ENCODE measurements at places on chromosomes 13 and 19.
A peak's percentile ranks its signal among the peaks of the same experiment; 100 is the strongest.

- DNase-seq = no peak
Measured at GRCh38 chr13:32026623-32027022, 5.0 kb upstream of the FRY start.

- DNase-seq = no peak
Measured at GRCh38 chr19:48346191-48346590, 17.5 kb downstream of the TMEM143 start.

GRCh38 chr13:75639454-75639853 lies 3.3 kb downstream of the LMO7 start:
- no peak for DNase-seq

DNA sequence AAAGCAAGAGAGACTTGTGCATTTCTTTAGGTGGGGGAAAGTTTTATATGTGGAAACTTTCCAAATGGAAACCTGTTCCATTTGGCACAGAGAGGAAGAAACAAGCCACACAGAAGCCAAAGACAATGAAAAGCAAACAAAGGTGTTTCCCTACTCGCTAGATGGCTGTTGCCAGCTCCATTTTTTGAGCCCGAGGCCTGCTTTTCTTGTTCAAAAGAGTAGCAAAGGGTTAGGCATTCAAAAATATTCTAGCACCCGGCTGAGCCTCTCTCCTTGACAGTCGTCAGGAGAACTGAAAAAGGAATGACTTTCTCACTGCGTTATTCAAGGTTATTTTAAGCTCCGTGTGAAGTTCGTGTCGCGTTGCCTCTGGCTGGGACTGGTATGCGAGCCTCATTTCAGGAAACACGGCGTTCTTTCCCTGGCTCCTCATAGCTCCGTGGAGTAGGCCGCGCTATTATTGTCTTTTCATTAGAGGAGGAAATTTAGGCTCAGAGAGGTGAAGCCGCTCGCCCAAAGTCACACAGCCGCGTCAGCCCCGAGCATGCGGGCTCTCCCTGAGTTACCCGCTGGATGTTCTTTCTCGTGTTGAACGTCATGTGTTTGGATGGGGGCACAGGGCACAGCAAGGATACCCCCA lies 7.6 kb downstream of the TRPM4 start:
- DNase-seq = no peak

GRCh38 chr13:99193152-99193551 lies 7.5 kb upstream of the UBAC2 start:
- no peak for DNase-seq

GRCh38 chr13:43245374-43245964 lies 222.1 kb downstream of the DNAJC15 start:
- DNase-seq = no peak

DNA sequence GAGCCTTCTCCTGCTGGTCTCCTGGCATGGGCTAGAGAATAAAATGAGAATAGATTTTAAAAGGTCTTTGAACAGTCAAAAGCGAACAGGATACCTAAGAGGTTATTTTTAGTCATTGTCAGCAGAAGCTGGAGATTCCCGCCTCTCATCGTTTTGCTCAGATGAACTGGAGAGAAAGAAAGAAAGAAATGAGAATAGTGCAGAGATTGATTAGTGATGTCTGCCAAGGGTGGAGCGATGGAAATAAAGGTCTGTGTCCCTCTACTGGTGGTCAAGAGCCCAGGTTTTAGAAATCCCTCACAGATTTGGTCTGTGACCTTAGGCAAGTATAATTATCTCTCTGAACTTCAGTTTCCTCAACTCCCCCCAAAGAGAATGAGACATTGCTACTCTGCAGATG lies 5.3 kb downstream of the NCAN start:
- no peak for DNase-seq

- no peak for DNase-seq
Measured at GRCh38 chr13:41639955-41640780, 182.8 kb downstream of the RGCC start.

DNA sequence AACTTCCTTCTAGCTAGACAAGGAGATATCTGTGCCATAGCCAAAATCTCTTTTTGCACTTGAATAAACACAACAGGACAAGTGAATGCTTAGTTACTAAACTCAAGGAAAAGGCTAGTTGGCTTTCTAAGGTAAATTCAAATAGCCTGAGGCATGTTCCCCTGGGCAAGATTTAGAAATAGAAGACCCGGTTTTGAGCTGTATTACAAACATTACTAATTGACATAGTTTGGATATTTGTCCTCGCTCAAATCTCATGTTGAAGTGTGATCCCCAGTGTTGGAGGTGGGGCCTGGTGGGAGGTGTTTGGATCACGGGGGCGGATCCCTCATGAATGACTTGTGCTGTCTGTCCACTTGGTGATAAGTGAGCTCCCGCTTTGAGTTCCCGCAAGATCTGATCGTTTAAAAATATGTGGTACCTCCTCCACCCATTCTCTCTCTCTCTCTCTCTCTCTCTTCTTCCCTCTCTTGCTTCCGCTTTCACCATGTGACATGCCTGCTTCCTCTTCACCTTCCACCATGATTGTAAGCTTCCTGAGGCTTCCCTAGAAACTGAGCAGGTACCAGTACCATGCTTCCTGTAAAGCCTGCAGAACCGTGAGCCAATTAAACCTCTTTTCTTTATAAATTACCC lies 3.9 kb upstream of the KBTBD6 start:
- DNase-seq = no peak

GRCh38 chr13:107097916-107098315 lies 530.0 kb upstream of the ARGLU1 start:
- DNase-seq = no peak

DNA sequence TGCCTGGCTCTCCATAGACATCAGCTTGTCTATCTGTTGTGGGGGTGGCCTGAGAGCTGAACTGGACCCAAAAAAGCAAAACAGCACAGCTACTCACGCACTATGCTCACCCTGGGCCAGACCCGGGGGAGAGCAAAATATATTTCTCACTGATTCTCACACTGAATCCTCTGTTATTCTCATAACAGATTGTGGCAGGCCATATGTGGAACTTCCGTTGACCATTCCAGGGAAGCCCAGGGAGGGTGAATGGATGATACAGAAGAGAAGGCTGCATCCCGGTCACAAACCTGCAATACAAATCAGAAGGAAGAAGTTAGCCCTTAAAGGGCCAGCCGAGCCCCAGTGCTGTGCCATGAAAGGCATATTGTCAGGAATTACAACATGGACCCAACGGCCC lies 362.5 kb downstream of the ZNF536 start:
- no peak for DNase-seq

GRCh38 chr19:39263912-39264305 lies 4.3 kb upstream of the IFNL2 start:
- no peak for DNase-seq

GRCh38 chr19:16461630-16462051 lies 10.1 kb downstream of the EPS15L1 start:
- no peak for DNase-seq

DNA sequence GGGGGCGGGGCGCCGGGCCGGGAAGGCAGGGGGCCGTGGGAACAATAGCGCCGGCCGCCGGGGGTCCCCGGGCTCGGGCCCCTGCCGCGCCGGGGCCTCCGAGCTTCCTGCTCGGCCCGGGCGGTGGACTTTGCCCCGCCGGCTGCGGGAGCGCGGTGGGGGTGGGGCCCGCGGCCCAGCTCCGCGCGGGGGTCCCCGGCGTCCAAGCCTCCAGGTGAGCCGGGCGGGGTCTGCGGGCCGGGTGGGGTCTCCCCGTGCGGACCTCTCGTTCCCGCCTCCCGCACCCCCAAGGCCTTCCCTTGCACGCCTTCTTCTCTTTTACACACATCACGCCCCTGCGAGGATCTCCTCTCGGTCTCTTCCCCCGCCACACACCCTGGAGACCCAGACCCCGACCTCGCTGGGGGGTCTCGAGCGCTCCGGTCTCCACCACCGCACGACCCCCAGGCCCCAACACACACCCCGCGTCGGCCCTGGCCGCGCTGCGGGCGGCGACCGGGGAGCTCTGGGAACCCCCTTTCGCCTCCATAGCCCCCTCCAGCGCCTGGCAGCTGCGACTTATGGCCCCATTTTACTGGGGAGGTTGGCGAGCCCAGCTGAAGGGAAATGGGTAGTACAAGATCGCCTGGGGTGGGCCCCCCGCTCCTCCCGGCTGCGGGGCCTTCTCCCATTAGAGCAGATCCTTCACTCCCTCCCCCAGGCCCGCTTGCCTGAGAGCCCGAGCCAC lies 711 bp downstream of the CAMSAP3 start:
- DNase-seq = no peak

- no peak for DNase-seq
Measured at GRCh38 chr13:52892925-52893324, 44.5 kb upstream of the PCDH8 start.

GRCh38 chr19:35560271-35560670 lies 3.2 kb downstream of the ATP4A start:
- no peak for DNase-seq

- no peak for DNase-seq
Measured at GRCh38 chr13:91785431-91786119, 387.2 kb downstream of the GPC5 start.

- DNase-seq = no peak
Measured at GRCh38 chr13:90880790-90881189, 466.7 kb upstream of the MIR17HG start.

DNA sequence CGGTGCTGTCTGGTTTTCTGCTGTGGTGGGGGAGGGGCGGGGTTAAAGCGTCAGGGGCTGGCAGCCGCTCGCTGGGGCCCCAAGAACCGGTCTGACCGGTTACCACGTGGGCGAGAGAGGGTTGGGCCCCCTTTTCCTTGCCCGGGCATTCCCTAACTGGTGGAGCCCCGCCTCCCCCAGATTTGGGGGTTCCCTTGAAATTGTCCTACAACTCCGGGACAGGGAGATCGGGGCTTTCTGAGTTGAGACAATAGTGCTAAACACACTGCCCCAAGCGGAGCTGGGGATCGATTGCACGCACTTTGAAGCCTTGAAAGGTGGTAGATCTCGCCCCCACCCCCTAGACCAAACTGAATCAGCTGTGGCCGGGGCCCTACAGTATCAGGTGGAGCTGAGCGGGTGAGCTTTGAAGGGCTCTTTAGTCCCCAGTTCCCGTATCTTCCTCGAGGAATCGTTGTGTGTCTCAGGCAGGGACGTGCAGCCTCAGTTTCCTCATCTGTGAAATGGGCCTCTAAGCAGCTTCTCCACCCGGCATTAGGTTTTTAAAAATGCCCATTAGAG lies 4.8 kb downstream of the IER2 start:
- peak; percentile 74 for DNase-seq

GRCh38 chr19:56946159-56946558 lies 105.6 kb upstream of the PEG3 start:
- no peak for DNase-seq

GRCh38 chr19:41403181-41403970 lies 5.8 kb downstream of the BCKDHA start:
- DNase-seq = no peak

- DNase-seq = no peak
Measured at GRCh38 chr19:45159210-45159970, 1.4 kb downstream of the NKPD1 start.

- DNase-seq = no peak
Measured at GRCh38 chr13:91078093-91078679, 269.3 kb upstream of the MIR17HG start.

GRCh38 chr19:29411113-29411581 lies 114.6 kb upstream of the VSTM2B start:
- no peak for DNase-seq

DNA sequence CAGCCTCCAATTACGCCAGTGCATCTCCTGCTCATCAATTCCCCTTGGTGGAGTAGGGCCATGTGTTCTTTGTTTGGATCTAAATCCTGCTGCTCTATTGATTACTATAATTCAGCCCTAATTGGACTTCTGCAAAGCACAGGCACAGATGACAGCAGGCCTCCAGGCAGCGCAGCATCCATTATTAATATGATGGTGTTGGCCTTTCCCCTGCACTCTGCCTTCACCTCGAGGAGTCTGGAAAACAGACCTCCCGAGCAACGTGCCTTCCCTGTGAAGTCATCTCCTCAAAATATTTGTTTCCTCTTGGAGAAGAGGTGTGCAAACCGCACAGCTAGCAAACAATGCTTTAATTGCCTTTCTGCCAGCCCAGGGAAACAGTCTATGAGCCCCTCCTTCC lies 92.5 kb downstream of the UQCRFS1 start:
- DNase-seq = no peak

GRCh38 chr13:78608688-78609463 lies 5.5 kb upstream of the POU4F1 start:
- no peak for DNase-seq

DNA sequence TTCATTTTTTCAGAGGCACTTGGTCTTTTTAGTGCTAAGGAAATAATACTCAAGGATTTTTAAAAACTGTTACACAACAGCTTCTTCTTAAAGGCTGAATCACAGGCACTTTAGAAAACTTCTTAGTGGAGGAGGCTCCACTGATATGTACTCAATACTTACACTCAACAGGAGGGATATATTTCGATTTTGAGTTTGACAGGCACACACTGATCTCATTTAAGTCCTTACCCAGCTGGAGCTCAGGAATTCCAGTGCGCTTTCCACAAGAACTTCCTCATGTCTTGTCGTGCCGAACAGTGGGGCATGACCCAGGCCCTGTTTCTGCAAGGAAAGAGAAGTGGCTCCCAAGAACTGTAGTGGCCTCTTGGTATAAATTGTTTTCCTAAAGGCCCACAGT lies 103.8 kb downstream of the RGCC start:
- DNase-seq = no peak

- no peak for DNase-seq
Measured at GRCh38 chr19:281992-282391, 9.2 kb downstream of the PLPP2 start.

DNA sequence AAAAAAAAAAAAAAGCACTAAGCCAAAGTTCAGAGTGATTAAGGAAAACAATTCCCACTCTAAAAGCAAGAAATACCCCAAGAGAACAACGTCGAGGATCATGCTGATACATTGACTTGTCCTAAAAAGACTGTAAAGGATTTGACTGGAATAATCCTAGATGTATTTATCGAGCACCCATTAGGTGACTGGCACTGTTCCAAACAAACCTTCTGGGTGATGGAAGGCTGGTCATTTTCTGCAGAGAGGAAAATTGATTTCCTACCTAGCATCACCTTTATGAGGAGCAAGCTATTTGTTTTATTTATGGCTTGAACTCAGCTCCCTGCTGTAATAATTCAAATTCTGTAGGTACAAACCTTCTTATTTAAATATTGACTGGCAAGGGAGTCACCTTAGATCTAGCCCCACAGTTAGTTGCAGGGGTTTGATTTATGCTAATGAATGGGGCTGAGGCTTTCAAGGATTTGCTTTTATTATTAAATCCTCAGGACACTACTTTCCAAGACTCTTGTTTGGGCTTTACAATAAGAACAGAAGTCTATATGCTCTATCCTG lies 471.0 kb downstream of the OLFM4 start:
- no peak for DNase-seq

DNA sequence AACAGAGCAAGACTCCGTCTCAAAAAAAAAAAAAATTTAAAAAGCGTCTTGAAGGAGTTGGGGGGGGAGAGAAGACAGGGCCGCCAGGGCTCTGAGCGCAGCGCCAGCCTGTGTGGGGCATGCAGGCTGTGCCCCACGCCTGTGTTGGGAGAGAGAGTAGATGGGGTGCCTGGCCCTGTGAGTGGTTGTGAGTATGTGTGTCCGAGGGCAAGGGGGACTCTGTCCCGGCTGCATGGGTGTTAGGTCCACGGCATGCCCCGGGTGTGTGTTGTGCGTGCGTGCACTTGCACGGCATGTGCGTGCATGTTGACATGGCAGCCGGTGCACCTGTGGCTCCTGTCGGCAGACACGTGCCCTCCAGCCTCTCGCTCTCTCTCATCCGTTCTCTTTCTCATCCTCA lies 3.4 kb downstream of the MAP2K7 start:
- no peak for DNase-seq

Measured in effector CD4-positive, alpha-beta T cell (primary cell).